ENCODE measurements at places on chromosomes 5 and 9.

DNA sequence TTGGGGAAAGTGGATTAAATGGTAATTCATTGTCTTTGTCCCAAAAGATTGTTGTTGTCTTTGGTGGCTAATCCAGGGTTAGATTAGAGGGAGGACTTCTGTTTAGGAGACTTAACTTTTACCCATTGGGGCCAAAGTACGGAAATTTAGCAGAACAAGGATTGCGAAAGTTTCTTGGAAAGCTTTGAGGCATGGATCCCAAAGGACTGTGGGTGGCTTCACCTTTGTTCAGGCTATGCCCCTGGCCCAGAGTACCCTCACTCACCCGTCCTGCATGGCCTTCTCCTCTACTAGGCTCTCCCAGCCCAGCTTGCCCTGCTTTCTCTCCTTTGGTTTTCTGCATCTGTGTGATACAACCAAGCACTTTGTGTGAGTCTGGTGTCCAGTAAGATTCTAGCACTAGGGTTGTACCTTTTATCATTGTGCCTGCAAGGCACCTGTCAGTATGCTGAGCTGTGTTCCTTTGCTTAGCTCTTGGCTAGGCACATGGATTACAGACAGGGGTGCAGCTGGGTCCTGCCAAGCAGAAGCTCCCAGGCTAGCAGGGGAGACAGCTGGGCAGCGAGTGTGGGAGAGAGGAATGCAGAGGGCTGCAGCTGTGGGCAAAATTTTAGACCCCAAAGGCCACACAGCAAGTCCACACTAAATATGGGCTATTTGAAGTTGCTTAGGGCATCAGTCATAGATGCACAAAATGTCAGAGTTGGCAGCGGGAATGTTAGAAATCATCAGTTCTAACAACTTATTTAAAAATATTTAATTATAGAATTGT lies 3.2 kb downstream of the PPARGC1B start:
- DNase-seq: no peak

DNA sequence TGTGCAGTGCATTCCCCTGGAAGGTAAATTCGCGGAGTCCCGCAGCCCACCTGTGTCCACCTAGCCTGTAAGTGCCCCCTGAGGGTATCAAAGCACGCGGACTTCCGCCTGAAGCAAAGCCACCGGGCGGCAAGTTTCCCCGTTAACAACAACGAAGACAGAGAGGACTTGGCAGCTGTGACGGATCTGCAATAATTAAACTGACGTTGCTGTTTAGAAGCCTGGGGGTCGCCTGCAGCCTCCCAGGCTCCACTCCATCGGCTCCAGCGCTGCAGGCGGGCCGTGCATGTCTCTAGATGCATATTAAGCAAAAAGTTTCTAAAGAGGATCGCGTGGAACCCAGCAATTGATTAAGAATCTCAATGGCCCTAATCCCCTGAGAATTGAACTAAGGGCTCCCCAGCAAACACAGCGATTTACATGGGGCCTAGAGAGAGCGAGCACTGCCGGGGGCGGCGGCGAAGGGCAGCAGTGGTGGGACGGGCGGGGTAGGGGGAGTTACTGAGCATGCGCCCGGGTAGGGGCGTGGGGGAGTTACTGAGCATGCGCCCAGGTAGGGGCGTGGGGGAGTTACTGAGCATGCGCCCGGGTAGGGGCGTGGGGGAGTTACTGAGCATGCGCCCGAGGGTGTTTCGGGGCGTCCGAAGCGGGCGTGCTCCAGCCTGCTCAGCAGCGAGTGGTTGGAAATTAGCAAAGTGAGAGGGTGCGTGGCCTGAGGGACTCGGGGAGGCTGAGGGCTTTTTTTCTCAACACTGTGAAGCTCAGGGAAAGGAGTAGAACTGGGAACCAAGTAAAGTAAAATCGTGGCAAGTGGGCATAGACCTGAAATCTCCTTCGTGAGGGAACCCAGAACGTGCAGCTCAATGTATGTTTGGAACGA lies 255.2 kb downstream of the DOCK8 start:
- peak; percentile 87 for DNase-seq

DNA sequence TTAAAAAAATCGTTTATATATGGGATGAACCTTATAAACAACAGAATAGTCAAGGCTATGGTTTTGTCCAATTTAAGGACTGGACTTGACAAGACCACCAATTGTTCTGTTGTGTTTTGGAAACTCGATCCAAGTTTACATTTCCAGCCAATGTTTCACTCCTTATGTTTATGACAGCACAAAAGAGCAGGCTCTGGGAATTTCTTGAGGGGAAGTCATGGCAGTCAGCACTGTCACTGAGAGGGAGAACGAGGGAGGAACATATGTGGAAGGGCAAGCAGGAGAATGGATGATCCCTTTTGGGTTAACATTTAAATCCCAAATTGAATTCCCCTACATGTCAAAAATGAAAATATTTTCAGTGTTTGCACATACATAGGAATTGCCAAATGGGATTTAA lies 292.5 kb downstream of the MARCHF11 start:
- no peak for DNase-seq

- no peak for DNase-seq
Measured at GRCh38 chr9:106675780-106676179, 187.2 kb upstream of the ZNF462 start.

- no peak for DNase-seq
Measured at GRCh38 chr5:10063997-10064396, 185.7 kb downstream of the ATPSCKMT start.

Measured in NCI-H1694 treated with DMSO at 0.1 percent for 48 hours (cell line).